CD4-positive, alpha-beta T cell treated with Interleukin-15 for 1 hour (primary cell): ENCODE measurements at places on chromosomes 12 and 14.

GRCh38 chr14:35956376-35957085 lies 130.4 kb downstream of the BRMS1L start:
- no peak for DNase-seq

GRCh38 chr12:104064031-104064841 lies at the start of gene HCFC2:
HCFC2 (plus strand) TSS chr12:104064531; CDS start chr12:104064561, 30 bp downstream.
- DNase-seq = peak; percentile 87

GRCh38 chr12:3077572-3078081 lies 448 bp downstream of the TSPAN9 start:
- DNase-seq = no peak

DNA sequence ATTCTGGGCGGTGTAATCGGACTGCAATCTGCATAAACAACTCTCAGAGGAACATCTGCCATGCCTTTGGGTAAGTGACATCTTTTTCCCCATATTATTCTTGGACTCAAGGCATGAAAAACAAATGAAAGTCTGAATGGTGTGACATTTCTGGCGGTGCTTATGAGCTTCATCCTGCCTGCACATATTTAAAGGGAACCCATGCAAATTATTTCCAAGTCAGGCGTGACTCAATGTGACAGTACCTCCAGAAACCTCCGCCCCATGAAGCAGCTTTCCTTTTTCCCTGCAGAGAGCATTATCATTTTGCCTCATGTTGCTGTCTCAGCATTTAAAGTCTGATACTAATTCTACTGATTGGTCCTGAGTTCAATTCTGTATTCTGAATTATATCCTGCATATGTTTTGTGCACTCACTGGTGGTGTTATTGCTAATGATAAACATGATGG lies 585.4 kb downstream of the SNAPC1 start:
- DNase-seq = no peak

DNA sequence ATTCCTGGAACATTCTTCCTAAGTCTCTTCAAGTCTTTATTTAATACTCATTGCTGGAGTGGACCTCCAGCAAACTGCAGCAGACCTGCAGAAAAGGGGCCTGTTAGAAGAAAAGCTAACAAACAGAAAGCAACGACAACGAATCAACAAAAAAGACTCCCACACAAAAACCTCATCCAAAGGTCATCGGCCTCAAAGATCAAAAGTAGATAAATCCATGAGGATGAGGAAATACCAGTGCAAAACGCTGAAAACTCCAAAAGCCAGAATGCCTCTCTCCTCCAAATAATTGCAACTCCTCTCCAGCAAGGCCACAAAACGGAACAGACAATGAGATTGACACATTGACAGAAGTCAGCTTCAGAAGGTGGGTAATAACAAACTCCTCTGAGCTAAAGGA lies 472.2 kb downstream of the C12orf50 start:
- no peak for DNase-seq

- no peak for DNase-seq
Observed at GRCh38 chr12:88419794-88420193, 160.5 kb downstream of the KITLG start.

GRCh38 chr14:84975241-84975902 lies 554.6 kb upstream of the FLRT2 start:
- no peak for DNase-seq

DNA sequence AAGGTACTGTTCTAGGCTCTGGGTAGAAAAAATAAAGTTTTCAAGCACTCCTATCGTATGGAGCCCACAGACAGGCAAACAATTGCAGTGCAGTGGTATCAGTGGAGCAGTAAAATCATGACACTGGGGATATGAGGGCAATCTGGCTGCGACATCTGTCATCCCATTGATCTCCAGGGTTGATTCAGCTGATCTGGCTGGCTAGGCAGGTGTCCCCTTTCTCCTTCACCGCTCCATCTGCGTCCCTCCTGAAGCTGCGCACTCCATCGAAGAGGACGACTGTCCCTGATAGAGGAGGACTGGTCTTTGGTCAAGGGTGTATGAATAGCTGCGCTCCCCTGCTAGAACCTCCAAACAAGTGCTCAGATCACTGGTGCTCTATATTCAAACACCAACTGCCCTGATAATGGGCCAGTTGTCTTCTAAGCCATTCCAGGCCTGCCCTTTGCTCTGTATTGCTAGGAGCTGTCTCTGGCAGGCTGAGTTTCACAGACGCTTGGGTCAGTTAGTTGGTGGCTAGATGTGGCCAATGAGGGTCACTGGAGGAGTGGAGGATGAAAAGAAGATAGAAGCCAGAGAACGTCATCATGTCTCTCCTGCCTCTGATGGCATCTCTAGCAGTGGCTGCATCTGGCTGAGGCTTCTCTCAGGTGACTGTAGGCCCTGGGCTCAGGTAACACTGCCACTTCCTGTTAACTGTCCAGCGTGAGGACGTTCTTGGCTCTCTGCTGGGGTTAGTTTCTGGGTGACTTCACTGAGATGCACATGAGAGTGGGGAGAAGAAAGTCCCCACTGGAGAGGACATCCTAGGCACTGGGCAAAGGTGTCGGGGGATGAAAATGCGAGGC lies 205.0 kb upstream of the FOXN3 start:
- no peak for DNase-seq

- DNase-seq = no peak
Observed at GRCh38 chr14:78823035-78823434, 652.9 kb downstream of the NRXN3 start.

GRCh38 chr12:119544765-119545625 lies 48.6 kb upstream of the TMEM233 start:
- peak; percentile 19 for DNase-seq

DNA sequence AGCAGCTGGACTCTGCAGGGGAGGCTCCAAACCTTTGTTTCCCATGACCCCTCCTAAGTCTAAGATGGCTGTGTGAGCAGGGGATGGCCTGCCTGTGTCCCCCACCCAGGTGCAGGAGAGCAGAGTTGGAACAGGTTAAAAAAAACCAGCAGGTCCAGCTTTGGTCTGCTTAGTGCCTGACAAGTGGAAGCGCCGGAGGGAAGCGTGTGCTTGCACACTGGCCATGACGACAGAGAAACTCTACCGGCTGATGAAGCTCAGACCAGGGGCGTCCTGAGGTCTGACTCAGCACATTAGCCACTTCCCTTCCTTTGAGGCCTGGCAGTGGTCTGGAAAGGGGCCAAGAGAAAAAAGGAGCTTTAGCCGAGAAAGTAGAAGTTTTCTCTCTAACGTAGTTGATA lies 280.1 kb downstream of the VRK1 start:
- DNase-seq = peak; percentile 57
